ENCODE measurements at places on chromosomes 6 and 20. TPM values are rescaled to one million over a fixed set of nuclear protein-coding genes. Genes with fewer than 3 reads are reported as not detected.

PPIL6 gene
- total RNA-seq, result 0.13 TPM

SIRPB2 gene
- total RNA-seq, result not detected

BIRC7 gene
- not detected for total RNA-seq

NOTCH4 gene
- 1.4 TPM for total RNA-seq

TTLL9 gene
- total RNA-seq, result not detected

IMPG1 gene
- not detected for total RNA-seq

OXT gene
- not detected for total RNA-seq

PI16 gene
- total RNA-seq, result 0.20 TPM

LY6G6D gene
- not detected for total RNA-seq

TMEM151B gene
- total RNA-seq, result not detected

C2 gene
- total RNA-seq, result 0.73 TPM

KCNG1 gene
- 4.5 TPM for total RNA-seq

VSX1 gene
- not detected for total RNA-seq

OR2H1 gene
- total RNA-seq, result not detected

APCDD1L gene
- total RNA-seq, result not detected

ZNF391 gene
- total RNA-seq, result 2.9 TPM

PGC gene
- total RNA-seq, result not detected

WFDC12 gene
- total RNA-seq, result not detected

CCN2 gene
- not detected for total RNA-seq

C6orf15 gene
- total RNA-seq, result not detected

SLC12A5 gene
- not detected for total RNA-seq

PNPLA1 gene
- not detected for total RNA-seq

TRIM15 gene
- not detected for total RNA-seq

LZTS3 gene
- total RNA-seq, result 1.0 TPM

COL11A2 gene
- 1.1 TPM for total RNA-seq

CNBD2 gene
- 5.4 TPM for total RNA-seq

FAM83D gene
- 11.9 TPM for total RNA-seq

VSTM2L gene
- total RNA-seq, result not detected

CLDN20 gene
- not detected for total RNA-seq

SERAC1 gene
- total RNA-seq, result 4.9 TPM

PIGT gene
- total RNA-seq, result 76.3 TPM

UNC5CL gene
- 1.8 TPM for total RNA-seq

TSBP1 gene
- not detected for total RNA-seq

TSPO2 gene
- total RNA-seq, result not detected

SPATA2 gene
- total RNA-seq, result 15.0 TPM

FAM120B gene
- 19.1 TPM for total RNA-seq

OTOR gene
- total RNA-seq, result not detected

MED23 gene
- total RNA-seq, result 36.4 TPM

PRR18 gene
- 0.07 TPM for total RNA-seq

HFE gene
- total RNA-seq, result 0.37 TPM

BFSP1 gene
- 0.24 TPM for total RNA-seq

PRPH2 gene
- 0.15 TPM for total RNA-seq

LINC00237 gene
- not detected for total RNA-seq

FILIP1 gene
- not detected for total RNA-seq
